Gastrocnemius medialis (tissue), 4 donors: ENCODE measurements at places on chromosomes 5 and 9. TPM values are rescaled to one million over a fixed set of nuclear protein-coding genes. Genes with fewer than 3 reads are reported as not detected.

Gene CCNJL
- 0.18 TPM for total RNA-seq

Gene BTNL3
- not detected for total RNA-seq

Gene FGD3
- 0.94 TPM for total RNA-seq

Gene WNT8A
- 0.51 TPM for total RNA-seq

Gene MTREX
- total RNA-seq = 95.3 TPM

DNA sequence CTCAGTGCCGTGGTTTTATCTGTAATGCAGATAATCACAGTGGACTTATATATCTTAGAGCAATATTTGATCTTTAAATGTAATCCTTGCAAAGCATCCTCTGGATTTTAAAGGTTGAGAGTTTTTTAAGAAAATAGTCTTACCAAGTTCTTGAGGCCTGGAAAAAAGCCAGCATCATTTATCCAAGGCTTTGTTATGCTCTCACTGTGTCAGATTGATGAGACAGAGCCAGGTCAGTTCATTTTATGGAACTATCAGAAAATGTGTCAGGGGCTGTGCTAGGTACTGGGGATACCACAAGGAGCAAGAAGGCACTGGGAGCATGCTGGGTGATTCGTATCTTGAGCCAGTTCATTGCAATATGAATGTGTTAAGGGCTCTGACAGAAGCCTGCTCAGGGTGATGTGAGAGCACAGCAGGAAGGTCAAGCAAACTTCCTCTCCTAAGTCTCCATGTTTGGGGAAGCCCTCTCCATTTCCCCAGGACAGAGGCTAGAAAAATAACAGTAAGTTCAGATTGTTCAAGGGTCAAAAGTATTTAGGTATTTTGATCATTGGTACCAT is 19.7 kb downstream of the C7 start:
- DNase-seq = no peak

DNA sequence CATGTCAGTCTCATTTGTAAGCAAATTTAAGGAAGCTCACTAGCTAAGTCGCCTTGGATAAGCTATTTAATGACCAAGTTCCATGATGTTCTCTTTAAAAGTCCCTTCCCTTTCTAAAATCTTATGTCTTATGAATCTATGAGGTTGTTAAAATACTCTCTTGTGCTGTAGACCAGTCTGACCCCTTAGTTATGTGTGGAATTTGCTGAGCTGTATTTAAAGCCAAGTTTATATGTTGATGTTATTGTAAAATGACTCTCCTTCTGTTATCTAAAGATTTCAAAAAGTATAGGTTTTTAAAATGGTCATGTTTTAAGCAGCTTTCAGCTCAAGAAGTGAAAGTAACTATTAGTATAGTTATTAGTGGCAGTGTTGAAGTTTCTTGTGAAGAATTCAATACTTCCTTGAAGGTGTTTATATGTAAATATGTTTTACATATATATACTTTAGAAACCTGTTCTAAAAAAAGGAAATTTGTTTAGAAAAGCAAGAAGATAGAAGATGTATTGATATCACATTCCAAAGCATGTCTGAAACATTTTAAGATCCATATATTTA is 92.2 kb downstream of the CDC42SE2 start:
- no peak for DNase-seq

DNA sequence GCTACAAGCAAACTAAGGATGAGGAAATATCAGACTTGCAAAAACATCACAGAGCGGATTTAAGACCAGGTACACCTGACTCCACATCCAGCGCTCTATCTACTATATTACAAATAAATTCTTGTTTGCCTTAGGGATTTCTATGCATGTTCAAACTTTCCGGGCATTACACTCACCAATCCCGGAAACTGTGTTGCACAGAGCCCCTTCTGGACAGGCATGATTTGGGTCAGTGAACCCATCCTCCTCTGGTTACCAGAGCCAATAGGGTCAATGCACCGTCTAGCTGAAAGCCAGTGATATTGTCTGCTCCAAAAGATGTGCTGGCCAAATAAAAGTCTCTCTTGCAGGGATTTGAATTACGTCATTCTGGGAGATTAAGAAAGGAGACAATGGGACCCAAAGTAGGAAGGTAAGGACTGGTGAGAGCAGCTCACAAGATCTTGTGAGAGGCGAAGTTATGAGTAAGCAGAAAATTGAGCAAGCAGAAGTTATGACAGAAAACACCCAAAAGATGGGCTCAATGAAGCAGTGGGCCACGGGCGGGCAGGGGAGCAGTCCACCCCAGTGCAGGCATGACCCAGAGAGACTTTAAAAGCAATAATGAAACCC is 155.8 kb upstream of the RAI14 start:
- DNase-seq = no peak

DNA sequence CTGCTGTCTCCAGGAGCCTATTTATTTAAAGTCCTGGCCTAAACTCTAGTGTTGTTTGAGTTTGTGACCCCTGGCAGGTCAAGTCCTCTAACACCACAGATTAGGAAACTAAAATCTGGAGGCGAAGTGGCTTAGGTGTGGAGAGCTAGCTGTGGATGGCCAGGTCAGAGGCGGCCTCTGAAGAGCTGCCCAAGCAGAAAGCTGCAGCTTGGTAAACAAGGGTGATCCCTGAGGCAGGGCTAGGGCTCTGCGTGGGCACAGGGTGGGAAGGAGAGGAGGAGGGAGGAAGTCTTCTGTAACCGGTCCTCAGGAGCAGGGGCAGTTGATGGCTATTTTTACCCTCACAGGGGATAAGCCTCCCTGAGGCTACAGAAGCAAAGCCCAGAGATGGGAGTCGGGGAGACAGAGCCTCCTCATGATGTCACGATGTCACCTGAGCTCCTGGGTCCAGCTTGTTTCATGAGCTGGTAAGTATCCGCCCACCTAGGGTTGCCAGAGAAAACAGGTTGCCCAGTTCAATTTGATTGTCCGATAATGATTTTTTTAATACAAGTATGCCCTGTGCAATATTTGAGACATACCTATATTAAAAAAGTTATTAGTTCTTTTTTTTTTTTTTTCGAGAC is 25.9 kb upstream of the BOD1 start:
- DNase-seq = no peak

DNA sequence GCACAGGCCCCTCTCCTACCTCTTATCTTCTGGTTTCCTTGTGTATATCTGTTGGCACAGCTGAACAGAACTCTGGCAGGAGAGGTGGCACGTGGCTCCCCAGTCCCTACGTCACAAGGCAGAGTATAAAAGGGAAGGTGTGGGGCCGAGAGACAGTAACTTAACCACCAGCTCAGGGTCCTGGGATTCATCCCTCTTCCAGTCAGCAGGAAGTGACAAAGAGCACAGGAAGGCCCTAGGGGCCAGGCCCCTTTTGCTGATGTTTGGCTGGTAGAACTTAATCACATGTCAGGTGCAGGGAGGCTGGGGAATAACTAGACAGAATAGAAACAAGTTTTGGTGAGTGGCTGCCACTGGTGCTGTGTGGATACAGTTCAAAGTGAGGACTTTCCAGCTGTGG is 4.5 kb upstream of the ICE1 start:
- no peak for DNase-seq

GRCh38 chr5:149728303-149728702 is 1.8 kb upstream of the PPARGC1B start:
- no peak for DNase-seq

GRCh38 chr5:139693676-139694364 is 45.7 kb downstream of the CXXC5 start:
- DNase-seq = no peak

GRCh38 chr9:119334745-119335144 is 34.5 kb downstream of the BRINP1 start:
- DNase-seq = no peak

- no peak for DNase-seq
Observed at GRCh38 chr9:115137526-115137925, 19.6 kb upstream of the TNC start.

- no peak for DNase-seq
Observed at GRCh38 chr5:62934319-62934718, 355.7 kb downstream of the LRRC70 start.

DNA sequence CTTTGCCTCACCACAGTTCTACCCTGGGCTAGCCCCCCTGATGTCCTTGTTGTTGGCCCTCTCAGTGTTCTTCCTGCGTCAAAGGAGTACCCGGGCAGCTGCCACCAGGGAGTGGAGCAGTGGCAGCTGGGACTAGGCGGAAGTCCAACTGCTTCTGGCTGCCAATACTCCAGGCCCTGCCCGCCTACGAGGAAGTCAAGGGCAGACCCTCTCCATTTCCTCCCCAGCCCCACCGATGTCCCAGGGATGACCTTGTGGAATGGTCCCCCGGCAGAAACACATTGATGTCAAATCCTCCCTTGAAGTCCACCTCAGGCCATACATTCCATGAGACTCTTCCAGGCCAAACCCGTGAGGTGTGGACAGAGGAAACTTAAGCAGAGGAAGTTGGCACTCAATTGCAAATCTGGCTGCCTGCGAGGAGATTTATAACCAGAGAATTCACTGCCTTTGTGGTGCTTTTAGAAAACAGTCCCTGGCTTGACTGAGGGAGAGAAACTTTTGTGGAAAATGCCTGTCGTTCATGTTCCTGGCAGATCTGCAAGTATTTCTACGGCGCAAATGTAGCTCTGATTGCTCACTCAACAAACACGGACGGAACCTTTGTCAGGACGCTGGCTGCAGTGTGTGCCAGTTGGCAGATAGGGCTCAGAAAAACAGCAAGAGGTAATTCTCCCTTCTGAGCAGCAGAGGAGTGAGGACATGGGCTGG is 339.7 kb downstream of the RAB3C start:
- peak; percentile 75 for DNase-seq

DNA sequence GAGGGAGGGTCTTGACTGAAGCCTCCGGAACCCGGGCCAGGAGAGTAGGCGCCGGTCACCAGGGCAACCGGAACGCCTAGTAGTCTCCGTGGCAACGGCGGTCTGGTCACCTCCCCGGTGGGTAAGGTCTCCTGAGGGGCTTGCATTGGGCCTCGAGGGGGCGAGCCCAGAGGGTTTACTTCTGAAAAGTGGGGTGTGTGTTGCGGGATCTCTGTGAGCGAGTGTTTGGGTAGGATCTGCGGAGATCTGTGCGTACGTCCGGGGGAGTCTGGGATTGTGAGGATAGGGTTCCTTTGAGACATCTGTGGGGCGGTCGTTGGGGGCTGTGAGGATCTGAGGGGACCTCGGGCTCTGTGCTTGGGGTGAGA is at the start of gene FAM221B:
Gene FAM221B, minus strand, starts transcription at position 17 of the 368 bp plus-strand sequence. CDS start 2,571 bp downstream, outside the sequence.
- DNase-seq = no peak

DNA sequence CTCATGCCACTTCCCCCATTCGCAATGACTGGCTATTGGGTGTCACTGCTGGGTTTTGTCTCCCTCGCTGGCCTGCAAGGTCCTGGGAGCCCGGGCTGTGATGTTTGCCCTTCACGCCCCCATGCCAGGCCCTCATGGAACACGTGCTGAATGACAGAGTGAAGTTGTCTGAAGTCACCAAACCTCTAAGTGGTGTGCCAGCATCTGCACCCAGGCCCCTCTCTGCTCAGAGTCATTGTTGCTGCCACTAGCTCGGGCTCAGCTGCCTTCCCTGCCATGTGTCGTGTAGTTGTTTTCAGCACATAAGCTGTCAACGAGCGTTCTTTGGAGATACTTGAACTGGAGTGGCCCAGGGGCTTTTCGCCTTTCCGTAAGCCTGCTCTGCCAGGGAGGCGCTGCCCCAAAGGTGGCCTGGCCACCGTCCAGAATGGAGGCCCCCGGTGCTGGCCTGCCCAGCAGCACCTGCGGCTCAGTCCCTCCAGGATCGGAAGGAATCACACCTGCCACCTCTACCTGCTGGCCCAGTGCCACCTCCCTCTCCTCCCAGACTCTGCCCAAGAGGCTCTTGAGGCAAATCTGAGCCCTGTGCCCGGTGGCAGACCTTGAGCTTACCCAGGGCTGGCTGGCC is 250.1 kb downstream of the PBX3 start:
- no peak for DNase-seq

GRCh38 chr9:138111607-138112006 is 234.0 kb downstream of the CACNA1B start:
- DNase-seq = no peak

DNA sequence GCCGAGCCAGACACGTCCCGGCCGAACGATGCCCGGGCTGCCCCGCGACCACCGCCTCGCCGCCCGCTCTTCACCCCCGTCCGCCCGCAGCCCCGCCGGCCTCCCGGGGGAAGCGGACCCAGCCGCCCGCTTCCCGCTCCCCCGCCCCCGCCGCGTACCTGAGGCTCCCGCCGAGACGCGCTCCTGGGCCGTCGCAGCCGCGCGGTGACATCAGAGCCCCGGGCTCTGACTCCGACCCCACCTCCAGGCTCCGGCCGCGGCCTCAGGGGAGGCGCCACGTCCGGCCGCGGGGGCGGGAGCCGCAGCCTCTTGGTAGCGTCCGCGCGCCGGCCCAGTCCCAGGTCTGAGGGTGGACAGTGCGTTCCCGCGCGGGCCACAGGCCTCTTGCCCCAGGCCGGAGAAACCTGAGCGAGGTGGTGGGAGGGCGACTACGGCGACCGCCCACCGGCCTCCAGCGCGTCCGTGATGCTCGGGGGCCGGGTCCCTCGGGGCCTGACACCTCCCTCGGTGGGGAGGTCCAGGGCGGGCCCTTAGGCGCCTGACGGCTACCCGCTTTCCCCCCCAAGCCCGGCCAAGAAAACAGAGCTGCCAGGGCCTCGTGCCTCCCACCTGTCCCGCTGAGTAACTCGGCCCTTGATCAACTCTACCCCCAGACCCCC is at the start of gene SHROOM1:
Gene SHROOM1, minus strand, starts transcription at position 212 of the 659 bp plus-strand sequence. CDS start 4,507 bp downstream, outside the sequence.
- DNase-seq = no peak

DNA sequence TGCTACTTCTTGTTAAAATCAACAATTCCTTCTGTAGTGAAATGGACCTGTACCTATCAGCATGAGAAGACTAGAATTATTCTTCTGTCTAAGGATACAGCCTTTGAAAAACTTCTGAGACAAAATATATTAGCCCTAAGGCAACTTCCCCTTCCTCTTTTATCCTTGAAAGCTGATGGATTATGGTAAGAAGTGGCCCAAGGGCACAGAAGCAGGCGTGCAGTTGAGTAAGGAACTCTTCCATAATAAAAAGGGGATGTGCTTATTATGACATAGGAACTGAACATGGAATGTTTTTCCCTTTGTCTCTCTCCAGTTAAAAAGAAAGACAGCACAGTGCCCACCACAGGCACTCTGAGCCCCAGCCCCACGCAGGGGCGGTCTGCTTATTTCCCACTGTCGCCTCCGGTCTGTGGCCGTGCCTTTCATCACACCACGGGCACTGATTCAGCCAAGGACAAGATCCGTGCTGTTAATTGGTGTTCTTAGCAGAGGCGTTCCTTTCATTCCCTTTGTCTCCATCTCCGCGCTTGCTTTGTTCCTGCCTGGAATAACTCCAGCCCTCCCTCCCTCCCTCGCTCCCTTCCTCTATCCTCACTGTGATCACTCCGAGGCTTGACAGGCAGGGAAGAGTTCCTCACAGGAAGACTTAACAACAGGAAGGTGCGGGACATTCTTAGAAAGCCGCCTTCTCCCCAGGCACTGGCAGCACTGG is 135.9 kb upstream of the OTULINL start:
- DNase-seq = no peak

DNA sequence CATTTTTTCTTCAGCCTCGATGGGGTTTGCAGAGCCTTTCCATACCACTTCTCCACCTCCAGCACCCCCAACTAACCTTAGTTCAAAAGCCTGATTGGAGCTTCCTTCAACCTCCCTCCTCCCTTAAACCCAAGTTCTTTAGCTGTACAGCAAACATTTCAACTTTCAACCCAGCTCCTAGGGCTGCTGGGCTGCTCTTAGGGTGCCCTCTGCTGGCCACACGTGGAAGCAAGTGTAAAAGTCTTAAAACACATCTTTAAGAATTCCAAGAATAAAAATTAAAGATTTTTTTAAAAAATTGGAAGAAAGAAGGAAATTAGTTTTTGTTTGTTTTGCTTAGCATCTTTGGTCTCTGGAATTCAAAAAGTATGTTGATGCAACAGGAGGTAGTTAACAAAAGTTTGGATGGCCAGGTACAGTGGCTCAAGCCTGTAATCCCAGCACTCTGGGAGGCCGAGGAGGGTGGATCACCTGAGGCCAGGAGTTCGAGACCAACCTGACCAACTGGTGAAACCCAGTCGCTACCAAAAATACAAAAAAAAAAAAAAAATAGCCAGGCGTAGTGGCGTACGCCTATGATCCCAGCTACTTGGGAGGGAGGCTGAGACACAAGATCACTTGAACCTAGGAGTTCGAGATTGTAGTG is 15.5 kb upstream of the HSD17B3 start:
- peak; percentile 19 for DNase-seq
